A549 treated with ZK216348 at 1 μM for 4 hours (cell line): ENCODE measurements at places on chromosomes 3 and 15. TPM values are rescaled to one million over a fixed set of nuclear protein-coding genes. Genes with fewer than 3 reads are reported as not detected.

CCR1 gene
- total RNA-seq = not detected in 5 replicates

TEX9 gene
- 2.7 to 5.3 TPM (median 5.0 TPM) in 5 replicates for total RNA-seq

VIPR1 gene
- 0.47 to 1.0 TPM (median 0.68 TPM) in 5 replicates for total RNA-seq

CLK3 gene
- total RNA-seq = 35.2 to 40.6 TPM (median 36.7 TPM) in 5 replicates

GPD1L gene
- total RNA-seq = 13.6 to 21.6 TPM (median 19.2 TPM) in 5 replicates

FOXL2NB gene
- 0.95 to 1.5 TPM (median 1.3 TPM) in 5 replicates for total RNA-seq

CDHR4 gene
- total RNA-seq = 0.13 to 0.35 TPM (median 0.23 TPM) in 5 replicates

CNTN3 gene
- total RNA-seq = not detected in 5 replicates

TMC3 gene
- not detected in 5 replicates for total RNA-seq

MORC1 gene
- not detected in 5 replicates for total RNA-seq

CFAP100 gene
- total RNA-seq = not detected in 5 replicates

TLE3 gene
- 19.6 to 25.2 TPM (median 21.6 TPM) in 5 replicates for total RNA-seq

ADCY5 gene
- total RNA-seq = 0.23 to 0.45 TPM (median 0.32 TPM) in 5 replicates

TM4SF18 gene
- total RNA-seq = 31.6 to 39.5 TPM (median 34.5 TPM) in 5 replicates

FANCD2OS gene
- total RNA-seq = not detected in 5 replicates

CHRD gene
- 0.07 to 0.42 TPM (median 0.15 TPM) in 5 replicates for total RNA-seq

PPIB gene
- total RNA-seq = 769 to 846 TPM (median 772 TPM) in 5 replicates

TMEM207 gene
- total RNA-seq = not detected in 5 replicates

PRRT3 gene
- total RNA-seq = 0.66 to 1.8 TPM (median 1.5 TPM) in 5 replicates

CSNK1G1 gene
- 13.8 to 20.3 TPM (median 16.1 TPM) in 5 replicates for total RNA-seq

SEC22A gene
- total RNA-seq = 18.1 to 21.9 TPM (median 20.5 TPM) in 5 replicates

KIF15 gene
- total RNA-seq = 7.4 to 13.3 TPM (median 9.1 TPM) in 5 replicates

COLQ gene
- 0.19 to 0.80 TPM (median 0.21 TPM) in 5 replicates for total RNA-seq

HIGD2B gene
- not detected in 5 replicates for total RNA-seq
